ENCODE measurements at places on chromosomes 4 and X.

DNA sequence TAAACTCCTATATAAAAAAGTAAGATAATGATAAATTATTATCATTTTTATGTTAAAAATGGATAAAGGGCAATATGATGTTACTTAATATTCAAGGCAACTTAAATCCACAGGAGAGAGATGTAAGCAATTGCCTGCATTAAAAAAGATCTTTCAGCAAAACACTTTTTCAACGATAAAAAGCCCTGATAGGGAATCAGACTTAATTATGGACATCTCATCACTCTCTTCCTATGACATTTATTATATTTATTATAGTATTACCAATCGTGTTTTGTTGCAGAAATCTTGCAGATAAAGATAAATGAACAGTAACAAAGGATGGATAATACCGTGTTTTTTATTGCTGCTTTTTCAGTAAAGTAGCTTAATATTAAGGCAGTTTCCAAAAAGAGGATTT, 178.5 kb downstream of the SH2D1A start:
- DNase-seq = no peak

- DNase-seq = no peak
Measured at GRCh38 chrX:84339507-84340364, 151.7 kb upstream of the RPS6KA6 start.

DNA sequence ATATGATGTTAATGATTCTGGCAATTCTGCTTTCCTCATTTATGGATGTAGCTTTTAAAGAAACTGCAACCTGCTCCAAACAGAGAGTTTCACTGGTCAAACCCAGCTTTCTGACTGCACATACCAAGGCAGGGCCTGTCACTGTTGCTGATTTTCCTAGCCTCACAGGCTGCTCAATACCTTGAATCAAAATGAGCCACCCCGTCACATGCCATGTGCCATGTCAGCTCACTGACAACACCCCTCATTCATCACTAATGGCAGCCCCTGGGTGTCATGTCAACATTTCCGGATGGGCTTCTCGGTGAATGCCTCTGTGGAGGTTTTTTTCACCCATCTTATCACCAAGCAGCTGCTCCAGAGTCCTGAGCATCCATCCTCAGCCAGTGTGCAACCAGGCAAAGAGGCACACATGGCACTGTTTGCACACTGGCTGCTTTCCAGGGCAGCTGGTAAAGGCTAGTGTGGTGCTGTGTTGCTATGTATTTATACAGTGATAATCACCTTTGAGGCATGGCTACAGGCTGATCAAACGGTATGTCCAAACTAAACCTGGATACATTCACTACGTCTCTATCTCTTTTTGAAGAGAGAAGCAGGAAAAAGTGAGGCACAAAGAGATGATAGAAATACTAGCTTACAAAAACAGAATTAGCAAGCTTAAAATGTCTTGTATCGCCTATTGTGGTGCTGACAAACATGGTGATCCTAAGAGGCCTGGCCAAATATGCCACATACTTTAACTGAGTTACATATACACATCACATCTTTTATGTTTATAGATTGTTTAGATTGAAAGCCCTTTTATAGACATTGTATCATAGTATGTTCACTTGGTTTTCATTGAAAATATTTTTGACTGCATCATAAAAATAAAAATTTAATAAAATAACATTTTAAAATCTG, 94.6 kb upstream of the INPP4B start:
- no peak for DNase-seq

- DNase-seq = no peak
Measured at GRCh38 chr4:94711635-94712034, 46.1 kb upstream of the BMPR1B start.

- DNase-seq = no peak
Measured at GRCh38 chr4:153522802-153523094, 56.6 kb downstream of the TMEM131L start.
